ENCODE measurements at places on chromosomes 4 and X. TPM values are rescaled to one million over a fixed set of nuclear protein-coding genes. Genes with fewer than 3 reads are reported as not detected.

HERC6 gene
- total RNA-seq = 3.2 TPM

CTAG1A gene
- total RNA-seq = not detected

TMSB15C gene
- 0.22 TPM for total RNA-seq

DUSP9 gene
- total RNA-seq = 1.0 TPM

NAP1L2 gene
- total RNA-seq = 1.2 TPM

BLOC1S4 gene
- 14.7 TPM for total RNA-seq

ERAS gene
- 0.15 TPM for total RNA-seq

MAGEB2 gene
- not detected for total RNA-seq

COMMD8 gene
- total RNA-seq = 10.3 TPM

RTL9 gene
- 0.15 TPM for total RNA-seq

FAT4 gene
- 2.8 TPM for total RNA-seq

OGT gene
- total RNA-seq = 34.7 TPM

SH3RF1 gene
- 9.3 TPM for total RNA-seq

GLUD2 gene
- 2.4 TPM for total RNA-seq

ELK1 gene
- total RNA-seq = 39.6 TPM

TSC22D3 gene
- total RNA-seq = 216 TPM

GYG2 gene
- total RNA-seq = 6.0 TPM

PRDM8 gene
- 0.33 TPM for total RNA-seq
